GM03348 (cell line): ENCODE measurements at places on chromosomes 2 and 18.

- no peak for DNase-seq
These were observed 280.5 kb downstream of the CAMKMT start for GRCh38 chr2:44642123-44642857.

- DNase-seq: no peak
These were observed 12.8 kb downstream of the SNED1 start for GRCh38 chr2:241011296-241011600.

- DNase-seq: no peak
These were observed 398.9 kb downstream of the RND3 start for GRCh38 chr2:150088538-150088937.

DNA sequence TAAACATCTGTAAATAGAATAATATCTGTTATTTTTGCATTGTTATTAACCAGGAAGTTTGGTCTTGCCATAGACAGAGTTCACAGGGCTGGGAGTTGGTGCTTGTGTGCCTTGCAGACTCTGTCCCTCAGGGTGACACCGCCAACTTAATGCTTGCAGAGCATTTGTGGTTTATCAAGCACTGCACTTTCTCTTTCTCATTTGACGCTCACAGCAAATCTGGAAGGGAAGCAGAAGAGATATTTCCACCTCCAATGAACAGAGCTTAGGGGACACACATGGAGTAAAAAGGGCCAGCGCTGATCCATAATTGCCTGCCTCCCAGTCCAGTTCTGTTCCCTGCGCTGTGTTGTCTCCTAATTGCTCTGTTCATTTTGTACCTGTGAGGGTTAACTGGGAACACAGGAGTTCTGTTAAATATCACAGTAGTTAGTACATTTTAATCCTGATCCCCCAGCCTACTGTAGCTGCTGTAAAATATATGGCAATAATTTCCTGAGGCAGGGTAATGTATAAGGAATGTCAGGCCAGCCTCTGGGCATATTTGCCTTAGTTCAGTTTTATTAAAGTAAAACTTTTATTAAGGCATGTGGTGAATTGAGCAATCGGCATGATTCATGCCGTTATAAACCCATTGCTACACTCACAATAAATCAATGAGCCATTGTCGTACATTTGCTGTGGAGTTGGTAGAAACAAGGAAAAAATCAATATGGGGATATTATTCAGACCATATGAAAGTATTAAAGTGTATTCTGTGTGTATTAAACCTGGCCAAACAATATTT lies 182.5 kb upstream of the OSR1 start:
- peak; percentile 78 for DNase-seq

DNA sequence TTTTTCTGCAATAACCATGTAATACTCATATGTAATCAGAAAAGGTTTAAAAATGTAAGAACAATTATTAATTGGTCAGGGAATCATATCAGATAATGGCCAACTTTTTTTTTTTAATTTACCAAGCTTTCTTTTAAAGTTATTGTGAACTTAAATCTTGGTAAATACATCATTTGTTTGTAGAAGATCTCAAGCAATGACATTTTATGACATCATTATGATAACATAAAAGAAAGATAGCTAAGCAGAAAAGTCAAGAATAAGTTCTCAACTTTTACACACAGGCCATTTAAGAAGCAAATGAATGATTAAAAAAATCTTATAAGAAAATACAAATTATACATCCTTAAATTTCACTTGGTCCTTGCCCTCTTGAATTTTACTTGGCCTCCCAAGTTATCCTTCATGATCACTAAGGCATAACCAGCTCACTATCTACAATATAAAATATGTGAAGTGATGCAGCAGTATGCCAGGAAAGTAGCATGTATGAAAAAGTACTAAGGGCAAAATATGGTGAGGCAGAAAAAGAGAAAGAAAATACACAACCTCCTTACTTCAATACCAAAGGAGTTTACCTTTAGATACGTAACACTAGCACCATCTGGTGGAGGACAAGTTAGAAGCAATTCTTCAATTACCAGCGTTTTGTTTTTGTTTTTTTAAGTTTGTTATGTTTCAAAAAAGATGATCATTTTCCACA lies 116.6 kb downstream of the SRBD1 start:
- peak; percentile 69 for DNase-seq
